ENCODE measurements at places on chromosomes 5 and 9.

GRCh38 chr5:61277781-61278180 is 54.3 kb upstream of the ZSWIM6 start:
- no peak for DNase-seq

DNA sequence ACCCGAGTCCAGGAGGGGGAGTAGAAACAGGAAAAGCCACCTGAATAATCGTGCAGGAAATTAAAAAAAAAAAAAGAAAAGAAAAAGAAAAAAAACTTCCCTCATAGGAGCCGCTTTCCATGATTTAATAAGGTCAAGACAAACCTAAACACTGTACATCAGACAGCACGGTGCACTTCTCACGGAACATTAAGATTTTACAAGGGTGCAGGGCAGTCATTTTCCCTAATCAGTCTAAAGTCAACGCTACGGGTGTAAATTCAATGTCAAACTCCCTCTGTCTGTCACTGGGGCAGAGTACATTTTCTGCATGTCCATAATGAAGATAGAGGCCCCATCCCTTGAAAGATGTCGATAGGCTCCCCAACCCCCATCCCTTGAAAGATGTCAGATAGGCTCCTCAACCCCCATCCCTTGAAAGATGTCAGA is 139.7 kb downstream of the TSSK1B start:
- no peak for DNase-seq

DNA sequence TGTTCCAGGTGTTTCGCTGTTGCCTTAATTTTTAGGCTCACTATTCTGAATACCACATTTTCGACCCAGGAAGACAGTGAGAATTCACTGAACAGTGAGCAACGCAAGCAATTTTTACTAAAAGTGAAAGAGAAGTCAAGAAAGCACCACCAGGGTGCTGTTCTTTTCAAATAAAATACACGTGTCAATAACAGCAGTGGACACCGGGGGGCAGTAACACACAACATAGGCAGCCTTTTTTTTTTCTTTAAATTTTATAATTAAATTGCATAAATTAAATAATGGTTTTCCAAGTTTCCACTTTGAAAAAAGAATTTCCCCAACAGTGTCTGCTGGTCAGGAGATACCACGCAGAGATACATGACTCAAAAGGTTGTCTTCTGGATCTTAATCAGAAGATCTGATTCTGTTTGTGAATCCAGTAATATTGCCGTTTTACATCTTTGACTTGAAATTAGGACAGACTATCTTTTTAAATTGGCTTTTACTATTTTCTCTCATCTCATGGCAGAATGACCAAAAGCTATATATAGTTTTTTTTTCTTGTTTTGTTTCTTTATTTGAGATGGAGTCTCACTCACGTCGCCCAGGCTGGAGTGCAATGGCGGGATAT is 47.1 kb upstream of the SH3GL2 start:
- DNase-seq: peak; percentile 3

GRCh38 chr9:34989946-34990635 is 546 bp downstream of the DNAJB5 start:
- no peak for DNase-seq

GRCh38 chr5:171957591-171958251 is 48.7 kb downstream of the FBXW11 start:
- no peak for DNase-seq

DNA sequence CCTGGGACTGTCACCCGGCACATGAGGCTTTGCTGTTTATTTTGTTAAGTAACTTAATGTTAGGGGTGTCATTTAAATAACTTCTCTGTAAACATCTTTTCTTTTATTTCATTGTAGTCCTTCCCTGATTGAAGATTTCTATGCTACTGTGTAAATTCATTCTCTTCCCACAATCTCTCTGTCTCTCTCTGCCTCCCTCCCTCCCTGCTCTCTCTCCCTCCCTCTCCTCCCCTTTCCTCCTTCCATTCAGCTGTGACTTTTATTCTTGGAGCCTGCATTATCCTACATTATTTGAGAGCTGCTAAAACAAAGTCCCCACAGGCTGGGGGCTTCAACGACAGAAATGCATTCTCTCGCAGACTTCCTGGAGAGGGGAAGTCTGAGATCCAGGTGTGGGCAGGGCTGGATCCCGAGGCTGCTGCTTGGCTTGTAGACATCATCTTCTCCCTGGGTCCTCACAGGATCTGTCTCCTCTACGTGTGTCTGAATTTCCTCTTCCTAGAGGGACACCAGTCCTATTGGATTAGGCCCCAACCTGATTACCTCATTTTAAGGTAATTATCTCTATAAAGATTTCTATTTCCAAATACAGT is 18.4 kb downstream of the UBE2QL1 start:
- no peak for DNase-seq
